ENCODE measurements at places on chromosomes 12 and 14. TPM values are rescaled to one million over a fixed set of nuclear protein-coding genes. Genes with fewer than 3 reads are reported as not detected.
A peak's percentile ranks its signal among the peaks of the same experiment; 100 is the strongest.

DNA sequence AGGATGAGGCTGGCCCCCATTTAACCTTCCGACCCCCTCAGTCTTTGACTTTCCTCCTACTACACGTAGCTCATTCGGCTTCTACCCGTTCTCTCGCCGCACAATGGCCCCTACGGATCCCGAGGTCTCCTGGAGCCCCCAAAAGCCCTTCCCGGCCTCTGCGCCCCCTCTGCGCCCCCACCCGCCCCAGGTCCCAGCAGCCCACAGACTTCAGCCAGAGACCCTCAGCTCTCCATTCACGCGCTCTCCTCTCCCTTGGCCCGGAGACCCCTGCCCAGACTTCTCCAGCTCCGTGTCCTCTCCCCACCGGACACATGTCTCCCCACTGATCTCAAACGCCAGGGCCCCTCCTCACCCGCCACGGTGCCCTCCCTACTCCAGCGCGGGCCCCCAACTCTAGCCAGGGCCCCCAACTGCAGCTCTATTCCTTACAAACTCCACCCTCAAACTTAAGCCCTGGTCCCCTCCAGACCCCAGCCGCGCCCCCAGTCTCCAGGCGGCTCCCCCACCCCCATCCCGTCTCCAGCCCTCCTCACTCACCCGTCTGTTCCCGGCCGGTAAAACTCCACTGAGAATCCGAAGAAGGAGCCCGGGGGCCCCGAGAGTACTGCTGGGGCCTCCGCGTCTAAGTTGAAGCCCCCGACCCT lies 502 bp downstream of the ITGA5 start:
- no peak for DNase-seq

GRCh38 chr12:24668563-24668962 lies 280.3 kb downstream of the BCAT1 start:
- DNase-seq, result peak; percentile 44

DNA sequence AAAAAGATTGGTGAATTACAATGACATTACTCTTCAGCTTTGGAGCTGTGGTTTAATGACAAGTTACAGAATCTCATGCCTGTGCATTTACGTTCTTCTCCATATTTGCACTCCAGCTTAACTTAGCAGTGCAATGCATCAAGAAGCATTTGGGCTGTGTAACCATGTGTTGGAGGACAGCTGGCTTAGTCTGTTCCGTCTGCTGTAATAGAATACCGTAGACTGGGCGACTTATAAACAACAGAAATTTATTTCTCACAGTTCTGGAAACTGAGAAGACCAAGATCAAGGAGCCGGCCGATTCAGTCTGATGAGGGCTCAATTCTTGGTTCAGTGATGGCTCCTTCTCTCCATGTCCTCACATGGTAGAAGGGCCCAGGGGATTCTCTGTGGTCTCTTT lies 943.5 kb downstream of the BCL11B start:
- no peak for DNase-seq

- no peak for DNase-seq
Measured at GRCh38 chr12:111429828-111430432, 24.2 kb downstream of the SH2B3 start.

The REP15 gene
- polyA plus RNA-seq, result 0.48 TPM

The AQP2 gene
- polyA plus RNA-seq, result not detected

- DNase-seq, result peak; percentile 83
Measured at GRCh38 chr14:89849931-89850330, 104.6 kb downstream of the EFCAB11 start.

- peak; percentile 50 for DNase-seq
Measured at GRCh38 chr12:45402288-45402687, 186.4 kb downstream of the ANO6 start.

GRCh38 chr12:39467432-39467870 lies 24.5 kb upstream of the KIF21A start:
- no peak for DNase-seq

DNA sequence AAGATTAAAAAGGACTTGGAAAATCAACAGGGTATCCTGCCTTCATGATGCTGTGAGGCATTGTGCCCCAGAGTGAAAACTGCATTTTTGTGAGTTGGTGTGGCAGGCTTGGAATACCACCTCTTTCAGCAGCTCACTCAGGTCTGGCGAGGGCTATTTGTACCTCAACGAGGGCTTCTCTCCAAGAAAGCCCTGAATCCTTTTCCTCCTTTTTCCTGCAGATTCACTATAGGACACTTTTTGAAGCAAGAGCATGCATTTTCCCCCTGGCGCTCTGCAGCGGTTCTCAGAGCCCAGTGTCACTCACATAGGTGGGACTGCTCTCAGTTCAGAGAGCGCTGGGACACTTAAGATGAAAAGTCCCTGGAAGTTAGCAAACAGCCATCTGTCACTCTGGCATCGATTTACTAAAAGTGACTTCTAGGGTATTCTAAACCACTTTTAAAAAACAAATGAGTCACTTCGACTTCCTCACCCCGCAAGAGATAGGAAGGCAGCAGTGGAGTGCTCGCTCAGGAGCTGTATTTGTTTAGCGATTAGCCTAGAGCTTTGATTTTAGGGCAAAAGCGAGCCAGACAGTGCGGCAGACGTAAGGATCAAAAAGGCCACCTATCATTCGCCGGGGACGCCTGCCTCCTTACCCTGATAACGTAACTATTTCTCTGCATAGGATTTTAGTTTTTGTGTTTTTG lies 782 bp upstream of the LGR5 start:
- no peak for DNase-seq

DNA sequence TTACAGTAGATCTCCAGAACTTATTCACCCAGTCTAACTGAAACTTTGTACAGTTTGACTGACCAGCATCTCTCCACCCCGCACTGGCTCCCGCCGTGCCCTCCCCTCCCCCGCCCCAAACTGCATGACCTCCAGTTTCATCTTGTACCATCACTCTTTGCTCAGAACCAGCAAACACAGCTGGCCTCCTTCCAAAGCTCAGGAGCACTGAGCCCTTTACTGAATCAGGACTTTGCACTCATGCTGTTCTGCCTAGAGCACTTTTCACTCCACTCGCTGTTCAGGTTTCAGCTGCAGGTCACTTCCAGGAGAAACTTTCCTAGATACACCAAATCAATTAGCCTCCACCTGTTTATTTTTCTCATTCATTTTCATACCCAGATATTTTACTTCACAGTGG lies 455.3 kb upstream of the PDE3A start:
- no peak for DNase-seq

The KRT72 gene
- polyA plus RNA-seq, result not detected

The ACOT2 gene
- 34.9 TPM for polyA plus RNA-seq
